ENCODE measurements at places on chromosomes 16 and 17.

DNA sequence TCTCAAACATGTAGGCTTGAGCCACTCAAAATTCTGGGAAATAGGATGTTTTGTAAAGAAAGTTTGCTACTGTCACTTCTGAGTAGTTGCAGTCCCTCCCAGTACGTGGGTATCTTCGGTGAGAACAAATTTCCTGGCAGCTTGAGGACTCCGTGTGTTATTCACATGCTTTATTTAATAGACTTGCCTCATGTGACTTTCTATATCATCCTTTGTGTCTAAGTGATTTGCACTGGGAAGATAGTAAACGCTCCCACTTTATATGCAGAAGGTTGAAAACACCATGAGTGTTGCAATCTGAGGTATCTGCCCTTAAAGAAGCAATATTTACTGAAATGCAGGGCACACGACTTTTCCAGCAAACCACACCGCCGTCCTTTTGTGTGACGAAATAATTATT lies 643.7 kb downstream of the MAF start:
- DNase-seq = no peak

DNA sequence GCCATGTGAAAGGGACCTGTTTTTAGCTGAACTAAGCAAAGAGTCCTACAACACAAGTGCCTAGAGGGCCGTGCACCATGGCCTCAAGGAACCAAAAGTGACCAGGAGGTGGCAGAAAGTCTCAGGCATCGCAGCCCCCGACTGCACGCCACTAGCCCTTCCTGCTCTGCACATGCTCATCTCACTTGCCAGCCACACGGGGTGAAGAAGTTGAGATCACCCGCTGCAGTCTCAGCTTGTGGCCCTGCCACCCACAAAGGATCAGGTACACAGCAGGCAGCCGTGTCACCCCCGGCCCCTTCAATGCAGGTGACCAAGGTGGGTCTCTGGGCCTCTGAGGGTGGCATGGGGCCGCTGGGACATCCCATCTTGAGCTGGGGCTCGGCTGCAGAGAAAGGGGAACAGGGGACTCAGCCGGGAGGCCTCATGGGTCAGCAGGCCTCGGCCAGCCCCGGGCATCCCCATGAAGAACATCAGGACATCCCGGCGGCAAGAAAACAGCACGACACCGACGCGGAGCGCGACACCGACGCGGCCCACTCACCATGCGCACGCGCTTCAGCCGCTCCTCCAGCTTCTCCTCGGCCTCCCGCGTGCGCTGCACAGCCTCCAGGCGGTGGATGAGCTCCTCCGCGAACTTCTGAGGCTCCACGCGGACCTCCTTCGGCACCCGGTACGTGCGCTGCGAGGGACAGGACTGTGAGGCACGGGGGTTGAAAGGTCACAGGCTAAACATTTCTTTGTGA lies 21.0 kb downstream of the PDIA2 start:
- no peak for DNase-seq

DNA sequence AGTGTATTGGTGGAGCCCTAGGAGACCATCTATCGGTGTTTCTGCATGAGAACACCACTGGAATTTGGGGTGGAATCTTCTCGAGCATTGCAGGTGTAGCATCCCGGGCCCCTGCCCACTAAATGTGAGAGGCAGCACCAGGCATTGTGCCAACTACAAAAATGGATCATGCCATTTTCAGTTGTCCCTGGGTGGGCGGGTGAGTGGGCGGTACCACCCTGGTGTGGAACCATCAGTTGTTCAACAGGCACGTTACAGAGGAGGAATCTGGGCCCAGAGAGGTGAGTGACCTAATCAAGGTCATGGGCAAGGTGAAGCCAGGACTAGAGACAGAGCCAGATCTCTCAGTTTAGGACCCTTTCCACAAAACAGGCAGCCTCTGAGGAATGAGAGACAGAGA lies 8.8 kb downstream of the PIPOX start:
- DNase-seq = no peak

DNA sequence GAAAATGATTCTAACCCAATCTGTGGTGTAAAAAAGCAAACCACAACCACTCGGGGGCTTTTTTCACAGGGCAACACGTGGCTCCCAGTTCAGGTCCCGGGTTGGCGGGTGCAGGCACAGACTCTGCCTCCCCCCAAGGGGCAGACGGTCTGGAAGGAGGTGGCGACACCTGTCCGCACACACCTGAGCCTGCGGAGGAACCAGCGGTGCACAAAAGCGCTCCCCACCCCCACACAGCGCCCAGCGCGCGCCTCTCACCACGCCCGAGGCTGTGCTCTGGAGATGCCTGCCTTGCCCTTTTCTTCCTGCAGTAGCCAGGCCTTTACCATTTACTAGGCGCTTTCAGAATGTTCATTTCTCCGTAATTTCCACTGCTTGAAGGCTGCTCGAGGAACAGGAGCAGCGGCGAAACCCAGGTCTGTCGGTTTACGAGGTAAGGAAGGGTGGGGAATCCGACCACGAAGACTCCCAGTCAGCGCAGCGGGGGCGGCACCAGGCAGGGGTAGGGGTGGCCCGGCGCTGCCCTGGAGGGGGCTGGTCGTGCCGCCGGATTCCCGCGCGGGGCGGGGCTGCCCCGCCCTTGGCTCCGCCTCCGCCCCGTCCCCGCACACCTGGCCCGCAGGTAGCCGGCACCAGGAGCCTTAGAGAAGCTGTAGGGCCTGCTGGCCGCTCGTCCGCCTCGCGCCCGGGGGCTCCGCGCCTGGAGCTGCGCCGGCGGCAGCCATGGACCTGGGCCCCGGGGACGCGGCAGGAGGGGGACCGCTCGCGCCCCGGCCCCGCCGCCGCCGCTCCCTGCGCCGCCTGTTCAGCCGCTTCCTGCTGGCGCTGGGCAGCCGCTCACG lies at the start of gene USP43:
TSS of gene USP43 (plus strand) at position 608 of the 842 bp plus-strand sequence. CDS start at position 724, 116 bp downstream.
- peak; percentile 6 for DNase-seq

DNA sequence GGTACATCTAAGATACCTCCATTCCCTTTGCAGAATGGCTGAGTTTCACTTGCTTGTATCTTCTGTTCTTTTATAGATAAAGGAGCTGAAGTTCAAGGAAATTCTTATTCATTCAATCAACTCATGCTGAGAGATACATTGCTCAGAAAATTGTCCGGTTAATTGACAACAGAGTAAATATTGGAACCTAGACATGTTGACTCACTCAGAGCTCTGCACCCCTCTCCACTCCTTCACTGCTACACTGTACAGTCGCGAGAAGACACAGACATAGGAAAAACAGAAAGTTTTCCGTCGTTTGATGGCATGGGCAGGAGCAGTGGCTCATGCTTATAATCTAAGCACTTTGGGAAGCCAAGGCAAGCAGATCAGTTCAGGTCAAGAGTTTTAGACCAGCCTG lies 690.5 kb upstream of the SOX9 start:
- DNase-seq = no peak

- DNase-seq = no peak
These were observed 33.1 kb downstream of the ZNF469 start for GRCh38 chr16:88415713-88416323.

- DNase-seq = peak; percentile 17
These were observed 22.1 kb downstream of the TRIM25 start for GRCh38 chr17:56891751-56892150.

- DNase-seq = no peak
These were observed 31.8 kb downstream of the TMEM235 start for GRCh38 chr17:78263063-78263735.

DNA sequence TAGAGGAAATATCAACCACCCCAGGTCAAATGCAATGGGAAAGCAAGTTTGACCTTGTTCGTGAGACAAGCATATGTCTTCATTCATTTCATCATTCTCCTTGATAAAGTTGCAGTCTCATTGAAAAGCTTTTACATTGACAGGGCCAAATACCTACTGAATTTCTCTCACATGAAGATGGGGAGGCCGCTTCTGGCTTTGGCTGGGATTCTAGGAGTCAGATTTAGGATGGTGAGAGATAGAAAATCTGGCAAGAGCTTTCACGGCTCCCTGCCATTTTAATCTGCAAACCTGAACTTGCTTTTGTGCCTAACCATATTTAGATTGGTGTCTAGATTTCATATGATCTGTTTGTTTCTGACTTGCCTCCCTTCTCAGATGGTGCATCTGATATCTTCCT lies 88.0 kb downstream of the TMEM100 start:
- DNase-seq = no peak

DNA sequence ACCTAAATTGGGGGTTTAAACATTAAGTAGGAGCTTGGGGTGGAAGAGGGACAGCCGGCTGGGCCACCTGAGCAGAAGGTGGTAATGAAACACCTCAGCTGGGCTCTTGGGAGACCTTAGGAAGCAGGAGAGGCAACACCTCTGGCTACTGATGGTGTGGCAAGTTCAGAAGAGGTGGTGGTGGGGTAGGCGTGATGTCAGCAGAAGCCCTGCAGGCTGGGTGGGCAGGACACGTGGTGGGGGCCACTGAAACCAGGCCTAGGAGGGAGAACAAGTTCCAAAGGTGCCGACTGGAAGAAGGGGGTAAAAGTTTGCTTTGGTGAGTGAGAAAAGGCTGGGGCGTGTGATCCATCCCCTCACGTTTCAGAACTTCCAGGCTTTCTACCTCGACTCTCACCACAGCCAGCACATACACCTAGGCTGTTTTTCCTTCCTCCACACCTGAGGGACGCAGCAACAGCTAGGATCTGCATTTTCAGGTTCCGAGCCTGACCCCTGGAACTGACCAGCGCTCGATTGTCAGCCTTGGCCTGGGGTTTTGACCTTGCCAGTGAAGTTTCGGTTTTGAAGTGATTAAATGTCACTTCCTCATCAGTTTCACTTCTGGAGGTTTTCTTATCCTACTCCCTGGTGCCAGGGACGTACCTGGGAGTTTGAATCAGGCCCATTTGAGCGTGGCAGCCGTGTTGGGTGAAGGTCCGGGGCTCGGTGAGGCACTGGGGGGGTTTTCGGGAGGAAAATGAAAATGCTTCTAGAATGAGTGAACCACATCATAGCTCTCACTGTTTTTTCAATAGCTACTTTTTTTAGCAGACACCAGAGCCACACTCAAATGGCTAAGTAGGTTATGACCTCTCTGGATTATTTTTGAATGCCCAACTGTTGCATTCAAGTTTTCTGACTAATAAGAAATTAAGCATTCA lies 10.0 kb downstream of the SNN start:
- DNase-seq = no peak

- peak; percentile 81 for DNase-seq
These were observed at the start of gene LYRM9 for GRCh38 chr17:27892866-27893769. TSS of gene LYRM9 (minus strand) at chr17:27893365. CDS start at chr17:27882694, 10,671 bp downstream.

DNA sequence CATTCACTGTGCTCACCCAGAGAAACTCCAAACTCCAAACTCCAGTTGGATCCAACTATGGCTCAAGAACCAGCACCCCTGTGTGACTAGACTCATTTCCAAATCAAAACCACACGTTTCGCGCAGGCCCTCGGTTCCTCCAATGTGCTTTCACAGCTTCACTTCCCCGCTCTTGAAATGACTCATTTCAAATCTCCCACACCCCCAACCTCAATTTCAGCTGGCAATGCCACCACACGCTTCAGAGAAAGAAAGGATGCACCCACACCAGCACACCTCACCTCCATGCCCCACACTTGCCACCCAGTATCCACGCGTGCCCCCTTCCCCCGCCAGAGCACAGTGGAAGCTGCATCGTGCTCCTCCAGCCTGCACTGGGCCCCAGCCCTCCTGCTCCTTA lies 9.0 kb downstream of the TMEM92 start:
- no peak for DNase-seq

- no peak for DNase-seq
These were observed 11.2 kb upstream of the SBK1 start for GRCh38 chr16:28280881-28281836.

DNA sequence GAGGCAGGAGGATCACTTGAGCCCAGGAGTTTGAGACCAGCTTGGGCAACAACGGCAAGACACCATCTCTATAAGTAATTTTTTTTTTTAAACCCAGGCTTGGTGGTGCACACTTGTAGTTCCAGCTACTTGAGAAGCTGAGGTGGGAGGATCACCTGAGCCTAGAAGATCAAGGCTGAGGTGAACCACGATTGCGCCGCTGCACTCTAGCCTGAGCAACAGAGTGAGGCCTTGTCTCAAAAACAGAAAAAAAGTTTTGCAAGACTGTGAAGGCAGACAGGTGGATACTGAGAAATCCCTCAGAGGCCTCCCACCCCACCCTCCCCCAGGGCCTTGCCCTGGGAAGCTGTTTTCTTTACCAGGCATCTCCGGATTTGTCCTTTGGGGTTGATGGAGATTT lies 125.4 kb downstream of the MGAT5B start:
- DNase-seq = no peak
